Right ventricle myocardium inferior (tissue), 1 donor: ENCODE measurements at places on chromosomes 13 and 19. TPM values are rescaled to one million over a fixed set of nuclear protein-coding genes. Genes with fewer than 3 reads are reported as not detected.

The ICAM5 gene
- 0.38 TPM for total RNA-seq

The NXNL1 gene
- not detected for total RNA-seq

The SULT2A1 gene
- not detected for total RNA-seq

The VSTM1 gene
- total RNA-seq: not detected

The FREM2 gene
- 0.03 TPM for total RNA-seq
